Dorsolateral prefrontal cortex (tissue), 122 donors: ENCODE measurements at places on chromosomes 2 and 18.
A peak's percentile ranks its signal among the peaks of the same experiment; 100 is the strongest.

- DNase-seq: no peak
Observed at GRCh38 chr18:23844991-23845680, 155.9 kb downstream of the LAMA3 start.

DNA sequence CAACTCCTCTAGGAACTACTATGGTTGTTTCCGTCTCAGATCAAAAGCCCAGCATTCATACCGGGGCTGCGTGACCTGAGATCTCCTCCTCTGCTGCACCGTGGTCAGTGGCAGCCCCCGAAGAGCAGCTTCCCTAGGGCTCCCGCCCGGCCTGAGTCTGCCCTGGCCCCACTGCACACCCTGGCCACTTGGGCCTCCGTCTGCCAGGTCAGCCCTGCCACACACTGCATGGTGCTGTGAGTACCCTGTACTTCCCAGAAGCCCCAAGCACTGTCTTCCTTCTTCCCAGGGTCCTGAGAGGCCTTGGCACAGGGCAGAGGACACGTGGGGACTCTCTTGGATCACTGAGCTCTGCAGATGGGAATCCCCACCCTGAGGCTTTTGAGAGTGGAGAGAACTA lies 81.5 kb upstream of the GPC1 start:
- peak; percentile 32 for DNase-seq

DNA sequence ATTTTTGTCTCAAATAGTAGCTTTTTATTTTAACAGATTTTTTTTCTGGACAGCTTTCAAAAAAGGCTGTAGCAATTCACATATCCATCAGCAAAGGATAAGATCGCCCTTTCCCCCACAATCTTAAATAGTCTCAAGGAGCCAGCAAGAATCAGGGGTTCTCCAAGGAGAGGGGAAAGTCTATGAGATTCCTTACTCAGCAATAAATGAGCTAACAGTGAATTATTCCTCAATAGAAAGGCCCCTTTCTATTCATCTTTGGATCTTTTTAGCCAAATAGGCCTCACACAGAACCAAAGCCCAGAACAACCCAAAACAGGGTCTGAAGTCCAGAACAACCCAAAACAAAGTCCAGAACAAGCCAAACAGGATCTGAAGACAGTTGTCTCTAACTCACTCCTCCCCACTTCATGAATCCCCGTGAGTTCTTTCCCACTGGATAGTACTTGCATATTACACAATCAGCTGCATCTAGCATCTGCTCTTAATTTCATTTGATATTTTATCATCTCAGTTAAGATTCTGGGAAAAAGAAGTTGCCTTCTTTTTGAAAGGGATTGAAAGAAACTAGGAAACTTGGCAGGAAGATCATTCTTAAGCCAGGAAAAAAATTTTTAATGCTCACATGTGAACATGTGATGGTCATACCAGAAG lies 3.4 kb upstream of the DHRS9 start:
- no peak for DNase-seq

- DNase-seq: no peak
Observed at GRCh38 chr18:9631814-9632496, 17.6 kb upstream of the PPP4R1 start.

DNA sequence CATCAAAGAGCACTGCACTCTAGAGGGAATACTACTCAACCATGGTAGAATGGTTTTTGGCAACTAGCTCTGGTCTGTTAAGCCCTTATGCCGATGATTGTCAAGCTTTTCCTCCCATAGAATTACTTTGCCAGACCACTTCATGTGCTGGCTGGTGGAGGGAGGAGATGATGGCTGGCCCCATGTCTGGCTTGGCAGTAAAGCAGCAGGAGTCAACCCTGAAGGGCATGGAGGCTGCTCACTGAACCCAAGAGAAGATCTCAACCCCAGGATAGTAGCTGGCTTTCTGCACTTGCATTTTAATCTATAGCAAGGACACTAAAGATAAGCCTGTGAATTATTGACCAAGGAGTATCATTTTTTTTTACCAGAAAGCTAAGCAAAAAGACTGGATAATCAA lies 309.9 kb downstream of the PIEZO2 start:
- DNase-seq: no peak

DNA sequence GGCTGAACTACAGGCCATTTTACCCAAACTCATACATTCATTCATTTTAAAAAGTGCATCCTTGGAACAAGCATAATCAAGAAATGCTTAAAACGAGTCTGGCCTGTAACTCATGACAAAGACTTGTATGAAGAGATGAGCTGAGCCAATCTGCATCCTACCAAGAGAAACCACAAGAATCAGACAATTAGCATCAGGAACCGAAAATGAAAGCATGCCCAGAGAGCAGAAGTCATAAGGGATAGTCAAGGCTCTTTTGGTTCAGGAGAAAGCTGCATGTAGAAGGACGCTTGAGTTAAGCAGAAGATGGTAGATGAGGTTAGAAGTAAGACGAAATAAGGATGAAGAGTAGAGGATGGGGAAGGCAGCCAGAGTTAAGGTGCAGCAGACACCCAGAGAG lies 137.0 kb upstream of the CTNNA2 start:
- DNase-seq: no peak

DNA sequence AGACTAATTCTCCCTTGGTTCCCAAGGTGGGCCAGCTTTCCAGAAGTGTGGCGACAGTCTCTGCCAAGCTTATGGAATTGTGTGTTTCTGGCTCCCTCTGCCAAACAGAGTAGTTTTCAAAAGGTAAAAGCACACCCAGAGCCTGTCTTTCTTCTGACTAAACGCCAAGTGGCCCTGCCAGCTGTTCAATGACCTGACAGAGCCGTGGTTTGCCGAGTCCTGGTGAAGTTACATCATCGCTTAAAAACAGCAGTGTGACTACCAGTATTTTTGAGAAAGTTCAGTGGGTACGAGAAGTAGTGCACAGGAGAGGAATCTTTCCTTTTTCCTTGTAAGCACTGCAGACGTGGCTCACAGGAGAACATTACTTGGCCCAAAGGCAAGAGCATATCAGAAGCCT lies 1.9 kb downstream of the PER2 start:
- no peak for DNase-seq

GRCh38 chr18:51196811-51197660 lies 445 bp downstream of the MEX3C start:
- DNase-seq: peak; percentile 38

DNA sequence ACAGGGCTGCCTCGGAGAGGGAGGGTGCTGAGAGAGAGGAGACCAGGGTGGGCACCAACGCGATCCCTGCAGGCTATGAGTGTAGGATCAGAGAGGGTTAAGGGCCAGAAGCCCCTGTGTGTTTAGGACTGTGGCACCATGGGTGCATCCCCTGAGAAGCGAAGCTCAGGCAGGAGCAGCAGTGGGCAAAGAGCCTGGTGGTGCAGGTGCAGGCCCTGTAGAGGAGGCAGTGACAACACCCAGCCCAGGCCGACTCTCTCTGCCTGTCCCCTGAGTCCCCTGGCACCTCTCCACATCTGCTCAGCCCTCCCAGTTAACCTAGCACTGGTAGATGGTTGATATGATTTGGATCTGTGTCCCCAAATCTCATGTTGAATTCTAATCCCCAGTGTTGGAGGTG lies 139.8 kb downstream of the RNF152 start:
- no peak for DNase-seq

- DNase-seq: no peak
Observed at GRCh38 chr18:59696311-59697235, 650 bp downstream of the CCBE1 start.

GRCh38 chr2:231241755-231242507 lies 43.5 kb downstream of the ARMC9 start:
- no peak for DNase-seq

- DNase-seq: no peak
Observed at GRCh38 chr2:19747310-19748072, 154.3 kb downstream of the TTC32 start.

DNA sequence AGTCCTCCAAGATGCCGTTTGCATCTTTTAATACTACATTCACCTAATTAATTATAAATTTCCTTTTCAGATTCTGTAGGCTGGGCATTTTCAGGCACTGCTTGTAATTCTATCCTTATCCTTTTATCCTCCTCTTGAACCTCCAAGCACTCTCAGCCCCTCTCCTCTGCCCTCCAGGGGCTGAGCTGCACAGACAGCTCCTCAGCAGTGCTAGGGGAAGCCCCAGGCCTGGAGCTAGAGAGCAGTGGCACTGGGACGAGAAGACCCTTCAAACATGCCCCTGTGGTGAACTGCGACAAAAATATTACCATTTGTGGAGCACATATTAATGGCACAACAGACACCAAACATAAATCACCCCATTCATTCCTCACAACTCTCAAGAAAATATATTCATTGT lies 32.9 kb downstream of the CFAP210 start:
- DNase-seq: no peak

- no peak for DNase-seq
Observed at GRCh38 chr2:15223887-15224286, 337.2 kb downstream of the NBAS start.

DNA sequence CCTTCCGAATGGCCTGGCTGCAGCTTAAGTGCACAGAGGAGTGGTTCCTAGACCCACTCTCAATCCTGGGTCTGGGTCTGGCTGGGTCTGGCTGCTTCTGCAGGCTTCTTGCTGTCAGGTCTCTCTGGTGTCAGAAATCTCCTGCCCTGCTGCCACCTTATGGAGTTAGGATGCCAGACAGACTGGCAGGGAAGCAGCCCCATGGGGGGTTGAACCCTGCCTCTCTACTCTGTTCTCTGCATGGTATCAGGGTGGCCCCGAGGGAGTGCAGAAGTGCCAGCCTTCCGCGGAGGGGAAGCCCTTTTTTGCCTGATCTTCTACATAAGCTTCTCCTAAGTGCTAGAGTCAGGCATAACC lies 89.4 kb downstream of the ZCCHC2 start:
- peak; percentile 45 for DNase-seq

DNA sequence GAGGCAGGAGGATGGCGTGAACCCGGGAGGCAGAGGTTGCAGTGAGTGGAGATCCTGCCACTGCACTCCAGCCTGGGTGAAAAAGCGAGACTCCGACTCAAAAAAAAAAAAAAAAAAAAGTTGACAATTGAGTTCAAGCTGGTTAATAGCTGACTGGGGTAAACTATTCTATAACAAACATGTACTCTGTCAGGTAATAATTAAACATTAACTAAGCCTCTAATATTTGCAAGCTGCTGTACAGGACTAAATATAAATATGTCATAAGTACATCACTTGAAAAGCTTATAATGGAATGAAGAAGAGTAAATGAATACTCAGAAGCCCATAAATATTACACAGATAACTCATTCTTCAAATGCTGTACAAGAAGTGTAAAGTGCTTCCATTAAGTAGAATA lies 190.4 kb upstream of the CRIM1 start:
- no peak for DNase-seq

GRCh38 chr2:133421516-133422324 lies 146.5 kb downstream of the NCKAP5 start:
- DNase-seq: no peak

GRCh38 chr2:214377286-214377624 lies 33.6 kb upstream of the VWC2L start:
- DNase-seq: no peak

- no peak for DNase-seq
Observed at GRCh38 chr2:231068525-231069222, 12.0 kb downstream of the PSMD1 start.

DNA sequence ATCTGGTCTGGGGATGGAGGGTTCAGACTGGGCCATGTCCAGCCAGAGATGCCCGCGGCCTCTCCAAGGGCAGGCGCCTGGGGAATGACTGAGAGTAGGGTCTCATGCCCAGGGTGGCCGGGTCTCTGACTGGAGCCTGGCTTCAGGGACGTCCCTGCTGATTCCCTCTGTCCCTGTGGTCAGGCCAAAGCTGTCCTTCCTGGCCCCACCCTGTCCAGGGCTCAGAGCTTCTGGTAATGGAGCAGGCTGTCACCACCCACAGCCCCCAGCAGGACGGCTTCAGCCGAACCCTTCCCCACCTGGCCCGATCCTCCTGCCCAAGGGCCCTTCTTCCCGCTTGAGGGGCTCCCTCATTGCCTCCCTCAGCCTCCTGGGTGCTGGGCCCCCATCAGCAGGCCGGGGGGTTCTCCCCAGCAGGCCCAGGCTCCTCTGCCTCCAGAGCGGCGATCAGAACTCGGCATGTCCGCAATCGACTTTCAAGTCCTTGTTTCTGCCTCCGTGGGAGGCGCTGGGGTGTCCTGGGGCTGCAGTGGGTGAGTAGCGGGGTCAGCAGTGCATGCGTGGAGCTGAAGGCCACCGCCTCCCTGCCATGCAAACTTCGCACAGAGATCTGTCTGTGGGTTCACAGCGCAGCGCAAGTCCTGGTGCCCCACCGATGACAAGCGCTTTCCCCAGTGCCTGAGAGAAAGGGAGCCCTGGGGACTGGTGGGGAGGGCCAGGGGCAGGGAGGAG lies 18.3 kb downstream of the RAMP1 start:
- no peak for DNase-seq

GRCh38 chr2:145026456-145027455 lies 506.8 kb upstream of the ZEB2 start:
- no peak for DNase-seq

- DNase-seq: no peak
Observed at GRCh38 chr2:150404147-150404546, 83.3 kb downstream of the RND3 start.

DNA sequence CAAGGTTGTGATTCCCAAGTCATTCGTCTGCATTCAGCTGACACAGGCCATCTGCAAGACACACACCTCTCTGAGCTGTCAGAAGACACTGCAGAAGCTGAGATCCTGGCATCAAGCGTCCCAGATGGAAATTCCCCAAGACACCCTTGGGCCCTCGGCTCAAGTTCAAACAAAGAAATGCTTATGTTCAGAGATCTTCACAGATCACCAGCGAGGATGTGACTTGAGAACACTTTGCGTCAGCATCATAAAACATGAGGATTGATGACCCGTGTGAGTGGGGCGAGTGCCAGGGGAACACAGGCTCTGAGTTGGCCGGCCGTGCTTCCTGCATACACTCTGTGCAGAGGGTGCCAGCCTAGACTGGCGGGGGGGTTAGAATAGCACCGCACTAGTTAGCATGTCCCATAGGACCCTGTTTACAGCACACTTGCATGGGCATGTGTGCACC lies 36.8 kb downstream of the KCNIP3 start:
- DNase-seq: no peak

DNA sequence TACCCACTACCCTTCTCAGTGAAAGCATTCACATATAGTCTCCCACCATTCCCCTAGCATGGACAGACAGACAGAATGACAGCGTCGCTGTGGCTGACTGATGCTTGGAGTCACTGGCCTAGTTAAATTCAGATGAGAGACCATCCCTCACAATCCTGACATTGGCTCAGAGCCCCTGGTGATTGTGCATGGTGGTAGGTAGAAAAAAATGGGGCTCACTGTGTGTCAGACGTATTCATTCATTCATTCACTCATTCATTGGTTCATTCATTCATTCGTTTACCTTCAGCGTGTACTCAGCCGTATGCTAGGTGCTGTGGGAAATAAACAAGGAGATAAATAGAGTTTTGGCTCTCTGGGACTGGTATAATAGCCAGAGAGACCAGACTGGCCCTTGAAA lies 94.8 kb upstream of the STPG4 start:
- DNase-seq: no peak

- DNase-seq: no peak
Observed at GRCh38 chr2:224650815-224651439, 65.2 kb downstream of the CCDC195 start.

GRCh38 chr2:187749804-187750431 lies 195.7 kb upstream of the TFPI start:
- DNase-seq: no peak
